ENCODE measurements at places on chromosomes 12 and 14.

GRCh38 chr12:93361151-93361919, 16.4 kb upstream of the NUDT4 start:
- peak; percentile 70 for DNase-seq

DNA sequence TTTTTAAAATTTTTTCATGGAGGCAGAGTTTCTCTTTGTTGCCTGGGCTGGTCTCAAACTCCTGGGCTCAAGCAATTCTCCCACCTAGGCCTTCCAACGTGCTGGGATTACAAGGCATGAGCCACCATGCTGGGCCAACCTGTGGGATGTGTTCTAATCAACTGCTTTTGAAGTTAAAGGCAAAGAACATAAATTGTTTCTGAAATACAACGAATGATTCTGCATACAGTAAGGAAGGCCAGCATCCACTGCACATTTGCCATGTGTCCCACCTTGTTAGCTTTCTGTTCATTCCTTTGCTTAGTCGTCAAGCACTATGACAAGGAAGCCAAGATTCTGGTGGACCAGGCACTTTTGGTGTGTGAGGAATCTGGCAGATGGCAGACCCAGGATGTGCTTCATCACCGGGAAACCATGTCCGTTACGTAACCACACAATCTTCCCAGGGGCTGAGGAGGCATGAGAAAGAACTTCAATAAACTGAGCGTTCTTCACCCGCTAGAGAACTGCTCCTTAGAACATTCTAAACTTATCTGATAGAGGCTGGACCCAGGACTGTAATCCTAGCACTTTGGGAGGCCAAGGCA, 24.5 kb downstream of the MOK start:
- peak; percentile 98 for DNase-seq

GRCh38 chr12:685388-685787, 22.1 kb upstream of the NINJ2 start:
- no peak for DNase-seq

- DNase-seq = no peak
Observed at GRCh38 chr12:50546441-50547318, 41.9 kb downstream of the DIP2B start.

GRCh38 chr12:65532764-65533163, 254.3 kb downstream of the MSRB3 start:
- peak; percentile 86 for DNase-seq
